Endodermal cell (in vitro differentiated cells): ENCODE measurements at places on chromosomes 5 and 9. TPM values are rescaled to one million over a fixed set of nuclear protein-coding genes. Genes with fewer than 3 reads are reported as not detected.

The PCDH1 gene
- 65.6 and 69.7 TPM in 2 replicates for total RNA-seq

The PCDHAC2 gene
- total RNA-seq, result 0.27 to 1.5 TPM (median 0.49 TPM) in 3 replicates

The MGAT4B gene
- 158 and 177 TPM in 2 replicates for total RNA-seq

The RIMOC1 gene
- total RNA-seq, result 36.4 to 49.5 TPM (median 46.5 TPM) in 3 replicates

DNA sequence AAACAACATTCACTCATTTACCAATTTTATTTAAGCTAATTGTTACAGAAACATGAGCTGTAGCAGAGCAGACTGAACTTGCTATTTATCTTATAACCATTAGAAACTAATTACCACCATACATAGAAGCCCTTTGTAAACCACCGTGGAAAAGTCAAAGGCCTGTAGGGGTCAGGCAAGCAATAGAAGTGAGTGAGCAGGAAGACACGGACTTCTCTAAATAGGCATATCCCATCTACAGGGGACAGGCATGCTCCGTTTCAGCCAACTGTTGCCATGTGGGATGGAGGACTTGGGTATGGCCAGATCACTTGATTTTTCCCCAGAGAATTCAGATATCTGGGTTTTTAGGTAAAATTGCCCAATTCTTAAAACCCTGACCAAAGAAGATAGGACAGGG is 44.8 kb downstream of the PRRC1 start:
- H3K27me3 ChIP-seq, result no peaks in the 10 kb centered on the region
- H3K4me1 ChIP-seq, result peaks cover 21% of the 10 kb centered on the region
- no peaks in the 10 kb centered on the region for H3K36me3 ChIP-seq
- no peak overlapping the region for H3K27ac ChIP-seq
- no peak overlapping the region for H3K4me3 ChIP-seq

- no peaks in the 10 kb centered on the region for H3K27me3 ChIP-seq
- no peaks in the 10 kb centered on the region for H3K36me3 ChIP-seq
Observed at GRCh38 chr5:17805227-17805825, 171.1 kb downstream of the TAF11L14 start.

GRCh38 chr9:75653750-75654149 is 236.7 kb upstream of the PCSK5 start:
- no peaks in the 10 kb centered on the region for H3K36me3 ChIP-seq
- H3K4me3 ChIP-seq, result no peak overlapping the region
- H3K27ac ChIP-seq, result no peak overlapping the region
- no peak for DNase-seq

DNA sequence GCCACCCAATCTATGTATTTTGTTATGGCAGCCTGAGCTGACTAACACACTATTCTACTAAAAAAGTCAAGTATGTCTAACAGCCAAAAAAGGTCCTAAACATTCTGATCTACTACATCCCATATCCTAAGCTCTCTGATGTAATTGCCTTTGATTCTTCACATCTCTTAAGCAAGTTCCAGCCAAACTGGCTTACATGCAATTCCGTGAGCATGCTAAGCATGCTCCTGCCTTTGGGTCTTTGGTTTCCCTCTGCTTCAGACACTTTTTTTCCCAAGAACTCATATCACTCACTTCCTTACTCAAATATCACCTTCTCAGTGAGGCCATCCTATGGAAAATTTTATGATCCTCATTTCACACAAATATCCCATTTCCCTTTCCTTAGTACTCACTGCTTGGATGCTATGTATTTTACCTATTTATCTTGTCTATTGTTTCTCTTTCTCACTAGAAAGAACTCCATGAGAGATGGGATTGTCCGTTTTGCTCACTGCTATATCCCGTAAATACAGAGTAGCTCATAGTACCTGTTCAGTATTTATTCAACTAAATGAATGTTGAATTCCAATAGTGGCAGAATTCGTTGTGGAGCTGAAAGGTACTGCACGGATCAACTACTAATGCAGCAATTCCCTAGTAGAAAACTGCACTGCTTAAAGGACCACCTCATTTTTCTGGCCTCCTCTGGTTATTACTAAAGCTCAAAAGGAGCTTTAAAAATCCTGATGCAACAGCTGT is 2.3 kb upstream of the SLC12A2 start:
- no peaks in the 10 kb centered on the region for H3K4me1 ChIP-seq
- H3K27me3 ChIP-seq, result peaks cover 16% of the 10 kb centered on the region
- no peak overlapping the region for H3K27ac ChIP-seq
- no peak for DNase-seq

DNA sequence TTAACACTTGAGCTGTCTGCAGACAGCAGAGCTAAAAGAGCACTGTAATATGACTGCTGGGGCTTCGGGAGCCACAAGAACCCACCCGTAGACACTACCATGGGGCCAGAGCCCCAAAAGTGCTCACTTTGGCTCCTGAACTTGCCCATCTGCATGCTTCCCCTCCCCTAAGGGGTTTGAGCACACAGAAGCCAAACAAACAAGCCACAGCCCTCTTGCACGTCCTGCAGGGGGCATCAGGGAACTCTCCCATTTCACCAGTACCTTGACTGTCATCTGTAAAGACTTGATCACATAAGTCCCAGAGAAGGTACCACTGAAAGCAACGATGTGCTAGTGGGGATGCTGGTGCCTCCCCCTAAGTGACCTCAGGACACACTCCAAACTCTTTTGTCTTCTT is 681.8 kb downstream of the SEMA5A start:
- H3K4me3 ChIP-seq, result no peak overlapping the region
- H3K27ac ChIP-seq, result no peak overlapping the region
- H3K27me3 ChIP-seq, result no peaks in the 10 kb centered on the region
- H3K36me3 ChIP-seq, result no peaks in the 10 kb centered on the region
- DNase-seq, result peak; percentile 86
- H3K4me1 ChIP-seq, result no peaks in the 10 kb centered on the region
